DND-41 (cell line): ENCODE measurements at places on chromosomes 7 and 10.
A peak's percentile ranks its signal among the peaks of the same experiment; 100 is the strongest.

DNA sequence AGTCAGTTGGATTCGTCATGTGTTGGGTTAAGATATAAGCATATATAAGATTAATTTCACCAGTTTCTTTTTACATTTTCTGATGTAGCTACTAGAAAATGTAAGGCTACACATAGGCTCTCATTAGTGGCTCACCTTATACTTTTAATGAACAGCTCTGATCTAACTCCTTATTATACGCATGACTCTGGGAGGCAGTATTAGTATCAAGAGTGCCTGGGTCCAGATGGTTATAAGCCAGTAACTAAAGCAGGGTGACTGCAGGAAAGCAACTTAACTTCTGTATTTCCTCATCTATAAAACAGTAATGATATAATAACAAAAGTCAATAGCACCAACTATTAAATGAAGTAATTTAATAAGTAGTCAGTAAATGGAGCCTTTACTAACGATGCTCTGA is 1.4 kb upstream of the ELMO1 start:
- no peaks in the 10 kb centered on the region for H3K36me3 ChIP-seq

- H3K4me3 ChIP-seq = no peak overlapping the region
- no peaks in the 10 kb centered on the region for H3K27me3 ChIP-seq
- H3K27ac ChIP-seq = no peak overlapping the region
- no peaks in the 10 kb centered on the region for H3K4me1 ChIP-seq
- DNase-seq = no peak
- H3K36me3 ChIP-seq = no peaks in the 10 kb centered on the region
Measured at GRCh38 chr7:95373323-95373722, 22.9 kb downstream of the PON3 start.

DNA sequence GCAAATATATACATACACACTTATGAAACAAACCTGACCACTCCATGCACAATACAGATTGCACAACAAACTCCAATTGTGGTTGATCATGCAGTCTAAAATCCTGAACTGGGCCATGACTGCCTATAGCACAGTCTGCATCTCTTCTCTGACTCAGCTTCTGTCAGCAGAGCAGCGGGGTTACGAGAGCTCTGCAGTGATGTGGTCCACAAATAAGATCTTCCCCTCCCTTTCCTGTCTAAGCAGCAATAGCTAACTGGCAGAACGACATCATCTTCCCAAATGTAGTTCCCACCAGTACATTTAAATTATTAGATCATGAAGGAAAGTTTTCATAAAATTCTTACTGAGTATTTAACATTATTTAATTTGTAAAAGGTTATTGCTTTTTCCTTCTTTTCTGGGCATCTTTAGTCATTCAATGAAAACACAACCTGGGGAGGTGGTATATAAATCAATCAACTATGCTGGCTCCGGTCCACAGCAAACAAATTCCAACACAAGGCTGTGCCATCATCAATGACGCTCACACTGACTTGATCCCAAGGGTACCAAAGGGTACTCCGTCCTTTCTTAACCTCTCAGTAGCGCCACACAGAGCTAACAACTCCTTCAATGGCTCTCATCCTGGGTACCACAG is 17.1 kb downstream of the ARHGAP21 start:
- DNase-seq = peak; percentile 67
- no peaks in the 10 kb centered on the region for H3K27me3 ChIP-seq
- H3K4me3 ChIP-seq = no peak overlapping the region
- H3K36me3 ChIP-seq = no peaks in the 10 kb centered on the region
- H3K4me1 ChIP-seq = peaks cover 52% of the 10 kb centered on the region
- peak overlapping the region; percentile 51; the same call in 1 of the 2 replicates for H3K27ac ChIP-seq

DNA sequence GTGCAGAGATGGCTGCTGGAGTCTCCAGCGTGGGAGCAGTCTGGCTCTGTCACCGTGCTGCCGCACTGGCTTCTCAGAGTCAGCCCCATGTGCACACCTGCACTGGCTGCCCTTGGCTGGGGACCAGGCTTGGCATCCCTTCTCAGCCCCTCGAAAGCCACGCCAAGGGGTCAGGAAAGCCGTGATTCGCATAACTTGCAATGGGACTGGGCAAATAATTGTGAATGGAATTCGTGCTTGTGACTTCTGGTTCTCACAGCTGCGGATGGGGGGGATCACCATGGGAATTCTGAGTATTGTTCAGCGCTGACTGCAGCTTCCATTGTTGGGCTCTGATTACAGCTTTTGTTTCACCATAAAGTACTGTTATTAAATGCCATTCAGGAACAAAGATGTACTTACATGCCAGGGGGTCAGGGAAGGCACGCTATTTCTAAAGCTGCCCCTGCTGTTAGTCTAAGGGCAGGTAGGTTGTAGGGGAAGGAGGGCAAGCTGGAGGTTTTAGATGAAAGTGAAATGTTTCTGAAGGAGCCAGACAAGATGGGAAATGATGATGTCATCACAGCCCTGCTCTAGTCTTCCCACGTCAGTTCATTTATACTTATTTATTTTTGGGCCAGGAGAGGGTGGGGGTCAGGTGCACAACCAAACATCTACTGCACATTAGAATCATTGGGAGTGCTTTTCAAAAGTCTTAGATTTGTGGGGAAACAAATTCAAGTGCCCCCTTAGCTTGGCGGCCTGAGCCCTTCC is 5.8 kb upstream of the PLEKHA1 start:
- no peak for DNase-seq
- peaks cover 3% of the 10 kb centered on the region for H3K4me1 ChIP-seq
- no peaks in the 10 kb centered on the region for H3K27me3 ChIP-seq
- H3K4me3 ChIP-seq = no peak overlapping the region

DNA sequence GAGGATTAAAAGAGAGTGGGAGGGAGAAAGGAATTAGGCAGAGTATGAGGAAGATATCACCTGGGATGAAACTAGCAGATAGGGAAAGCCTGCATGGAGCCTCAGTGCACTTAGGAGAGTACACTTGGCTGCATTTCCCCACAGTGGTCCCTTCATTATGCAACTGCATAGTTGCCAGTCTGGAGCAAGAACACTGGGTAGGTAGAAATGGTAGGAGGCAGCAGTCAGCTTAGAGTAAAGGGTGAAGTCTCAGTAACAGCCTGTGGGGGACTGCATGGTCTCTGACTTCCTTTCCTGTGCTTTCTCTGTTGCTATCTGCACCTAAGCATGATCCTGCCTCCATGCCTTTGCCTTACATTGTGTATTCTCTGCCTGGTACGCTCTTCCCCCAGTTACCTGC is 14.0 kb upstream of the PCGF5 start:
- no peak for DNase-seq
- H3K36me3 ChIP-seq = no peaks in the 10 kb centered on the region
- H3K27ac ChIP-seq = no peak overlapping the region
- peaks cover 41% of the 10 kb centered on the region for H3K4me1 ChIP-seq
- H3K27me3 ChIP-seq = no peaks in the 10 kb centered on the region

GRCh38 chr10:67175354-67175753 is 249.5 kb downstream of the LRRTM3 start:
- H3K27ac ChIP-seq = no peak overlapping the region
- no peak overlapping the region for H3K4me3 ChIP-seq
- H3K27me3 ChIP-seq = no peaks in the 10 kb centered on the region
- no peak for DNase-seq

DNA sequence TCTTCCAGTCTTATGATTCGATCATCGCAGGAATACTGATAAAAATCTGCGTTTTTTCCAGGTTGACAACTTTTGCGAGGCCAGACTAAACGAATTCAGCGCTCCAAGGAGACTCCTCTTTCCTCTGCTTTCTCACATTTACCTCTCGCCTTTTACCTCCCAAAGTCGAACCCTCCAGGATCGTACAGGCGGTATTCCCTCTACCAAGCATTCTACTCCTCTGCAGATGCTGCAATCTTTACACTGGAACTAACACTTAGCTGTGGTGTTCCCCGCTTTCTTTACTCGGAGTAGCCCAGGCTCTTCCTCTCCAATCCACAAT is 449 bp downstream of the NUDT5 start:
- DNase-seq = no peak
- H3K27ac ChIP-seq = peak overlapping the region; percentile 97
- no peaks in the 10 kb centered on the region for H3K27me3 ChIP-seq
- peaks cover 29% of the 10 kb centered on the region for H3K36me3 ChIP-seq
- H3K4me3 ChIP-seq = peak overlapping the region; percentile 78

DNA sequence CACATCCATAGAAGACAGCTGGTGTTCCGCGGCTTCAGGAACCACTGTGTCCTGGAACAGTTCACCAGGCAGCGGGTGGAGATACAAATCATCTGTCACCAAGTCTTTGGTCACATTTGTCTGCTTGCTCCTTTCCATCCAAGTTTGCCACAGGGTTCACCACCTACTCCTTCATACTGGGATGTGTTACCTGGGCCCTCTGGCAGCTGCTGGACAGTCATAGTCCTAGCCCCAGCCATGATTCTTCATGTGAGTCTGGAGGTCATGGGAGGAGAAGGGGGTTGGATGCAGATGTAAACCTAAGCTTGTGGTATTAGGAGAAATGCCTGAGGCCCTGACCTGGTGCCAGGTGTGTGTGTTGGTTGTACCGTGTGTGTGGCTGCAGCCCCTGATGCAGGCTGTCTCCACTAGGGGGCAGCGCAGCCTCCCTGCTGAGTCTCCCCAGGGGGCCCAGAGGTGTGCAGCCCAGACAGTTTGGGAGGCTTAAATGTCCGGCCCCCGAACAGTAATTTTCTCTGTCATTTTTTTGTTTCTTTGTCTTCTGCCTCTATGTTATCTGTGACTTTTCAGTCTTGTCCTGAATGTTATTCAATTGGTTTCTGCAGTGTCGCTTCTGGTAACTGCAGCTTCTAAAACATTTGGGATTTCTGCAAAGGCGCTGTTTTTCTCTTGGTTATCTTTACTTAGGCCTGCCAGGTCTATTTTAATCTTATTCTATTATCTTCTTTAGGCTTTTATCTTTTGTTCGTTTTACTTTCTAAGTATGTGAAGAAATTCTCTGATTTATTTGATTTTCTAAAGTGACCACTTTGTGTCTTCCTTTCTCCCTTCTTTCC is 14.8 kb downstream of the NPS start:
- H3K4me3 ChIP-seq = no peak overlapping the region
- H3K36me3 ChIP-seq = no peaks in the 10 kb centered on the region
- H3K27ac ChIP-seq = no peak overlapping the region
- DNase-seq = peak; percentile 39
- peaks cover 7% of the 10 kb centered on the region for H3K27me3 ChIP-seq
- no peaks in the 10 kb centered on the region for H3K4me1 ChIP-seq

DNA sequence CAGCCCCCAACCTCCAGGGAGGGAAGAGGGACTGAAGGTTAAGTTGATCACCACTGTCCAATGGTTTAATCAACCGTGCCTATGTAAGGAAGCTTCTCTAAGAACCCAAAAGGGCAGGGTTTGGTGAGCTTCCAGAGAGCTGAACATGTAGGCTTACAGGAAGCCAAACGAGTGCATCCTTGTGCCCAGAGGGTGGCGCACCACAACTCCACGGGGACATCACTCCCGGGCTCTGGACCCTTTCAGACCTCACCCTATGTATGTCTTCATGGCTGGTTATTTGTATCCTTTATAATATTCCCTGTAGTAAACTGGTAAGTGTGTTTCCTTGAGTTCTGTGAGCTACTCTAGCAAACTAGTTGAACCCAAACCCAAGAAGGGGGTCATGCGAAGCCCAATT is 11.5 kb upstream of the NFKB2 start:
- H3K36me3 ChIP-seq = peaks cover 37% of the 10 kb centered on the region
- H3K4me1 ChIP-seq = no peaks in the 10 kb centered on the region
- no peak for DNase-seq

DNA sequence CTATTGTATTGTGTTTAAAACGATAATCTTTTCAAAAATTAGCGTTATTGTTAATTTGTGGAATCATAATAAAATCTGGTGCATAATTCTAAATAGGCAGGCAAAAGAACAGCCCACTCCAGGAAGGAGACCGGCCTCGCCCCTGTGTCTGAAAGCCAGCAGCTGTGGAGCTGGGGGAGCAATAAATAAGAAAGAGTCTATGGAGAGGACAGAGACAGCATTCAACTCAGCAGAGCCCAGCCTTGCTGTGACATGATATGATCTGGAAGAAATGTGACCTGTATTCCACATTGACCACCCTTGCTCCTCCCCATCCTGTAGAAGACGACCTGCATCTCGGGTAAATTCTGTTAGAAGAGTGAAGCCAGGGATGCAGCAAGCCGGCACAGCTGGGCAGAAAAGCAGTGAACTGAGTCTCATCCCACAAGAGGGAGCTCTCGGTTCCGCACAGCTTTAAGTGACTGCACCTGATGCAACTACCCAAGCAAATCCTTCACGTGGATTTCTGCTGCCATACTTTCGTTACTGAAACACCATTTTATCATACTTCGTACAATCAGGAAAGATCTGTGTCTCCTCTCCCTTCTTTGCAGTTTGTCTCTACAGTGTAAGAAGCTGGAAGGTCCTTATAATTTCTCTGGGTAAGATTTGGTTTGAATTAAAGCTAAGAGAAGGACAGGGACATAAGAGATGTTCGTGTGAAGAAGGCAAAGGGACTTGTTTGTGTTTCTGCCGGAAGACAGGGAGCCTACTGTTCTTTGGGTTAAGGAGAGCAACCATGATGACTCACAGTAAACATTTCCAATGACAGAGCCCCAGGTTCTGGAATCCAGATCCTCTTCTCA is 427.1 kb downstream of the GPAM start:
- H3K4me3 ChIP-seq = no peak overlapping the region
- no peak for DNase-seq
- no peaks in the 10 kb centered on the region for H3K4me1 ChIP-seq
- H3K27me3 ChIP-seq = no peaks in the 10 kb centered on the region

GRCh38 chr10:9068003-9068402 is 1013.5 kb downstream of the GATA3 start:
- no peak for DNase-seq
- no peaks in the 10 kb centered on the region for H3K4me1 ChIP-seq
- H3K27me3 ChIP-seq = no peaks in the 10 kb centered on the region
- no peaks in the 10 kb centered on the region for H3K36me3 ChIP-seq
- no peak overlapping the region for H3K27ac ChIP-seq

DNA sequence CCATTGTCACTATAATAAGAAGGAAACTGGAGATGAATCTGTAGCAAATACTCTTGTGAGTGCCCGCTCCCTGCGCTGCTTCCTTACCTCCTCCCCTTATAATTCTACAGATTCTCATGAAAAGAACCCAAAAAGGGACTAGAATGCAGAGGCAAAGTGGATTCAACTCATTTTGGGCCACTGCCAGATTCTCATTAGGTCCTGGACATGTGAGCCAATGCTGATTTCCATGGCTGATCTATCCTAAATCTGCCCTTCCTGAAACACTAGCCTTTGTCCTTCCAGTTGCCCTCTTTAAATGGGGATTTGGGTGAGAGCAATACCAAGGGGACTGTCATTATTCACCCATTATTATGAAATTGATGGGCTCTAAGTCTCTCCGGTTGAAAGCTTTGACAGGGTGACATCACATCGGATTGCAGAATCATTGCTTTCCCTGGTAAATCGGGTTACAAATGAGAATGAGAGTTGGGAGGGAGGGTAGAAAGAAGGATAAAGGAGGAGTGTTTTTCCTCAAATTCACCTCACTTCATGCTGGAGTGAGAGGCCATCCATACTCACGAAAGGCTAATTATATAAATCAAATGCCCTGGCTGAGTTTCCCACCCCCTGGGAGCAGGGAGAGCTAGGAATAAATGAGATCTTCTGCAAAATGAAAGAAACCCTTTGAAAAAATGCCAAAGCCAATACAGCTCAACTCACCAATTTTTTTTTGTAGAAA is 37.5 kb downstream of the PTN start:
- no peaks in the 10 kb centered on the region for H3K27me3 ChIP-seq
- H3K27ac ChIP-seq = no peak overlapping the region
- H3K4me1 ChIP-seq = no peaks in the 10 kb centered on the region
- no peaks in the 10 kb centered on the region for H3K36me3 ChIP-seq
